Globus pallidus (tissue), 1 donor: ENCODE measurements at places on chromosomes 11 and 22.

- DNase-seq = no peak
These were observed 173.9 kb downstream of the DDX10 start for GRCh38 chr11:108838792-108839105.

GRCh38 chr11:27162237-27162636 is 121.6 kb downstream of the BBOX1 start:
- no peak for DNase-seq

- DNase-seq = no peak
These were observed 103.1 kb upstream of the PITPNB start for GRCh38 chr22:28021998-28022660.

DNA sequence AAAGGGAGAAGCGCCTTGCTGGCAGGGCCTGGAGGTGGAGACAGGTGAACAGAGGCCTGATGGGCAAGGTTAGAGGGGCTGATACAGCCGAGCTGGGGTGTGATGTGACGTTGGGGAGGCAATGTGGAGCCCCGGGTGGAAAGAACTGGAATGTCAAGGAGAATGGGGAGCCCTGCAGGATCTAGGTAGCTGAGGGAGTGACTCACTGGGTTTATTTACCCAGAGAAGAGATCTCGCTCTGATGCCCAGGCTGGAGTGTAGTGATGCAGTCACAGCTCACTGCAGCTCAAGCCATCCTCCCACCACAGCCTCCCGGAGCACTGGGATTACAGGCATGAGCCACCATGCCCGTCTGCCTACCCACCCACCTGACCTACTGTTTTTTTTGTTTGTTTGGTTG is 1.9 kb upstream of the CYB5R3 start:
- no peak for DNase-seq

DNA sequence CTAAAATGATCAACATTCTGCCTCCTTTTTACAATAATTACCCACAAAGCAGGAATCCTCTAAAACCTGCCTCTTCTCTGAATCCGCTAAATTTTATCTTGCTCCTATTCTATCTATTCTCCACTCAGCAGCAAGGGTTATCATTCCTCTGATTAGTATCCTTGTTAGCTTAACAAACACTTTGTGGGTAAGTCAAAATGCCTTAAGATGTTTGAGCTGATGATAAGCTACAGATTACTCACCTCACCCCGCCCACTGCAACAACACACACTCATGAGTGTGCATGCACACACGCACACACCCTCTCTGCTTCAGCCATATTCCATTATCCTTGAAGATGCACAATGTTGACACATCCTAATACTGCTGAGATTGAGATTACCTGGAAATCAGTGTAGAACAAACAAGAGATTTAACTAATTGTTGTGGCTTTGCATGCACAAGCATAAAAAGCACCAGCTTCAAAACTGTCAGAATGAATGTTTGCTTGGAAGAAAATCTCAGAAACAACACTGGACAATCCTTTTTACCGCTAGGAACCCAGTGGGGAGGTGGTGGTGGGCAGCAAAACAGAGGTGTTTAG is 130.9 kb downstream of the BBOX1 start:
- no peak for DNase-seq

DNA sequence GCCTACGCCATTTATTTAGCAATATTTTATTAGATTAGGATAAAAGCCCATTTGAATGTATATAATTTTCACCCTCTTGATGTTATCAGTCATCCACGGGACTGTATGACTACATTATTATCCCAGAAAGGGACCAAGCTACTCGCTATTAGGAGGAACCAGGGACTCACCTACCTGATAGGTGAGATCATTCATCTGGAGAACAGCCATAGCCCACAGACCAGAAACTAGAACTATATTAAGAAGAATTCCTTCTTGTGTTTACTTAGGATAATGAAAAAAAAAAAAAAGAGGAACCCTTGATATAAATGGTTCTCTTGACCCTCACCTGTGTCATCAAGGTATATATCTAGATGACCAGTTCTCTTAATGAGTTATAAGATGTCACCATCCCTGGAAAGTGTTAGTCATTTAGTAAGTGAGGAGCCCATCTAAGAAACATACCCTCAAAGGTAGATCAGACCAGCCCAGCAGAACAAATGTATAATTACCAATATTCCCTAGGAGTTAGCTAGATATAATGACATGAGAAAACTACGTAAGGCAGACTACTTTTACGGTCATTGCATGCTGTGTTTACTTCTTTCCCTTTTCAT is 8.0 kb downstream of the SIK3 start:
- DNase-seq = no peak

DNA sequence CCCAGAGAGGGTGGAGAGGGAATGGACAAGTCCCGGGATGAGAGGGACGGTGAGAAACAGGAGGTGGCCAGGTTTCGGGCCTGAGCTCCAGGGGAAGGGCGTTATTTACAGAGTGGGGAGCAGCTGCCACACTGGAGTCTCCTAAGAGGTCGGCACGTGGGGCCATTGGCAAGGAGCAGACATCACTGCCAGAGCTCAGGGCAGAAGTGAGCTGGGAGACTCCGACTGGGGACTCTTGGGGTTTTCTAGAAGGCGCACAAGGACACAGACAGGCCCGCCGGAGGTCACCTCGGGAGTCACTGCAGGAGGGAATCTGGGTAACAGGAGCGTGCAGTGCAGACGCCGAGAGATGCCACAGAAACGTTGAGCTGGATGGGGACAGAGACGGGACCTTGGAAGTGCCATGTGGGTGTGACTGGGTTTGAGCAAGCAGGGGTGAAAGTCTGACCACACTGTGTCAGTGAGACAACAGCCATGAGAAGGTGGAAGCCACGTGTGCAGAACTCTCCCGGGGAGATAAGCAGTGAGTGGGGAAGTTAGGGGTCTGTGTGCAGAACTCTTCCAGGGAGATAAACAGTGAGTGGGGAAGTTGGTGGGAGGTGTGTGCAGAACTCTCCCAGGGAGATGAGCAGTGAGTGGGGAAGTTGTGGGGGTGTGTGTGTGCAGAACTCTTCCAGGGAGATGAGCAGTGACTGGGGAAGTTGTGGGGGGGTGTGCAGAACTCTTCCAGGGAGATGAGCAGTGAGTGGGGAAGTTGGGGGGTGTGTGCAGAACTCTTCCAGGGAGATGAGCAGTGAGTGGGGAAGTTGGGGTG is 187.5 kb downstream of the SHANK2 start:
- no peak for DNase-seq

DNA sequence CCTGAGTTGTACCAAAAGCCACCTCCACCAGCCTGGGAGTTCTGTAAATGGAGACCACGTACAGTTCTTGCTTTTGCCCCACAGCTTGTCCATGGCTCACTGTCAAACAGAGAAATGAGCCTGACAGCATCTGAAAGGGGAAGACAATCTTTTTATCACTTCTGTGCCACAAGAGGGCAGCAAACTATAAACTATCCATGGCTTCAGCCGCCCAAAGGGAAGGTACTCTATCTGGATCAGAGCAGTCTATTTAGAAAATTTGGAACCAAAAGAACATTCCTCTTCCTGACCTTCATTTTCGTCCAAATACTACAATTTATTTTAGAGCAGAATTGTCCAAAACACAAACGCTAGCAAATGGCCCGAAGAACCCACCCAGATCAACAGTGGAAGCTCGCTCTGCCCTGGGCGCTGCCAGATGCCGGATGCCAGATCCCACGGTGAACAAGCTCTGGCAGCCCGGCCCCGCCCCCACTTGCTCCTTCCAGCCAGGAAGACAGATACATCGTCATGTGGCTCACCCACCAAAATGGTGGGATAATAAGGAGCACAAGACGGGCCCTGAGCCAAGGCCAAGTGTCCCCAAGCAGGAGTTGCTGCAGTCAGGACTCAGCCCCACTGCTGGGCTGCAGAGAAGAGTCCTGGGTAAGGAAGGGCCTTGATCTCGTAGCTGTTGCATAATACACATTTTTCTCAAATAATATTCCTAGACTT is 23.9 kb upstream of the SCGB1A1 start:
- peak; percentile 89 for DNase-seq

- peak; percentile 37 for DNase-seq
These were observed 79.1 kb upstream of the LMO2 start for GRCh38 chr11:33970984-33971466.

DNA sequence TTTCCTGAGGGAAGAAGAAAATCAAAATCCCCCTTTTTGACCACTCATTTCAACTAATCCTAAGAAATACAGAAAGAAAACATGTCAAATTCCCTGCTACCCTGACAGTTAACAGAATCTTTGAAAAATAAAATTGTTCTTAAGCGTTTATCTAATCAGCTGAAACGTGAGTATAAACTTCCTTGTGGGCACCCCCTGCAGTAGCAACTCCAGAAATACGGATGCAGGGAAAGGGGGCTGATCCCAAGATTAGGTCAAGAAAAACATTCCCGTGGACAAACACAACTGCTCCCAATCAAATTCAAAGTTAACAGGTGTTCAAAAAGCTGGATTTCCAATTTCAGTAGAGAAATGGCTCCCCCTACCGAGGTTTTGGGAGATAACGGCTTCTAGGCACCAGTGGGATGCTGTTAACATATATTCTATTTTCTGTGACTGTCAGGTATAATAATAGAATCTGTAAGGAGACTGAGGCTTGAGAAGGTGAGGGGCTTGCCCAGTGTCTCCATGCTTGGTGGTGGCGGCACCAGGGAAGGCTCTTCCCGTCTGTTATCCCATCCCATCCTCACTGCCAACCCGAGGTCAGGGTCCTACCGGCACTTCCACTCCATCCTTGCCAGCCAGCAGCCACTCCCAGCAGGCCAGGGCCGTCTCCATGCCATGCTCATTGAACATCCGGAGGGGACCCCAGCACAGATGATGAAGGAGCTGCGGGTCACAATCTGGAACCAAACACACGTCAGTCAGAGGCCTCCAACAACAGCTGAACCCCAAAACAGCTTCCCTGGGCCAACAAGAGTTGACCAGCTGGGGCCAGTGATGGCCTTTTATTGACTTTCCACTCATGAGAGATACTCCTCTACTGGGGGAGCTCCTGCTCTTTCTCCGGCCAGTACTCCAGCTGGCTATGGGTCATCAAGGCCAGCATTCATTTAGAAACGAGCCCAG is 32.0 kb upstream of the SERPIND1 start:
- DNase-seq = peak; percentile 19

DNA sequence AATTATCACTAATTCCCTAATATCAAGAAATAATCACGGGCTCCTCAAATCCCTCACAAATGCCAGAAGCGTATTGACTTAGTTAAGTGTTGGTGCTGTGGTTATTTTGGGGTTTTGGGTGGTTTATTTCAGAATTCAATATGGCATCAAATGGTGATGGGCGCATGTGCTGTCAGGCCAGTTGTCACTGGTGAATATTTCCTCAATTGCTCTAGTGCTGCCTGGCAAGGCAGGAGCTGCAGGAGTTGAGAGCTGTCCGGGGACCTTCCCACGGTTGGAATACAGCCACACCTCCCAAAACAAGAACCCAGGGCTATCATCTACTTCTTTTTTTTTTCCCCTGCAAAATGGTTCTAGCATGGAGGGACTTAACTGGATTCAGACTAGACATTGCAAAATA is 10.3 kb downstream of the IGLL5 start:
- DNase-seq = no peak

- no peak for DNase-seq
These were observed 53.2 kb upstream of the CRTAM start for GRCh38 chr11:122785031-122785541.

GRCh38 chr11:17150521-17150920 is 57.3 kb downstream of the PIK3C2A start:
- DNase-seq = peak; percentile 27

DNA sequence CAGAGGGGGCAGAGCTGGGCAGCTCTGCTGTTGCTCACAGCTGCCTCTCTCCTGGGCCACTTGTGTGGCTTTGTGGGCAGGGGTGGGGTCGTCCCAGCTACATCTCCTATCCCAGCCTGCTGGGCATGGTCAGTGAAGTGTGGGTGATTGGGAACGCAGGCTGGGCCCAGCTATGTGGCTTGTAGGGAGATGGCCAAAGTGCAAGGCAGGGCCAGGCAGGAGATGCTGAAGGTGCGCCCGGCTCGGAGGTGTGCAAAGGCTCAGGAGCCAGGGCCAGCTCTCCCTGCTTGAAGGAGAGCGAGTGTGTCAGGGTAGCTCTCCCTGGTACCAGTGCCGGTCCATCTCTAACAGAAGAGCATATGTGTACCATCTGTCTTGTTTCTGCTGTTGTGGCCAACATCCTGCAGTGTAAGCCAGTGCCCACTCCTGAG is 8.4 kb upstream of the RANBP1 start:
- DNase-seq = no peak

- DNase-seq = no peak
These were observed 207.2 kb upstream of the CTSC start for GRCh38 chr11:88544656-88545280.

GRCh38 chr11:130775306-130776060 is 140.8 kb downstream of the SNX19 start:
- no peak for DNase-seq

DNA sequence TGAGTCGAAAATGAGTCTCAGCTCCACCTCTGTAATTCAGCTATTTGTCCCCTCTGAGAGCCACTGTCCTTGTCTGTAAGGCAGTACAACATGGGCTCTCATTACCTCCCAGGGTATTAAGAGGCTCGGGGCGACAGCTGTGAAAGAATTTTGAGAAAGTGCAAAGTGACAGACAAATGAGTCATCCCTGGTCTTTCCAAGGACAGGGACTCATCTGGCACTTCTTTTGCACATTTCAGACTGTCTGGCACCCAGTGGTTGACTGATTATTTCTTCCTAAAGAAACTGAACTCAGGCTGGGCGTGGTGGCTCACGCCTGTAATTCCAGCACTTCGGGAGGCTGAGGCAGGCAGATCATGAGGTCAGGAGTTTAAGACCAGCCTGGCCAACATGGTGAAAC is 62.1 kb upstream of the ARFGAP3 start:
- no peak for DNase-seq

- no peak for DNase-seq
These were observed 45.6 kb downstream of the IGSF9B start for GRCh38 chr11:133911171-133911570.

GRCh38 chr11:125262830-125263218 is 98.3 kb downstream of the PKNOX2 start:
- peak; percentile 48 for DNase-seq

DNA sequence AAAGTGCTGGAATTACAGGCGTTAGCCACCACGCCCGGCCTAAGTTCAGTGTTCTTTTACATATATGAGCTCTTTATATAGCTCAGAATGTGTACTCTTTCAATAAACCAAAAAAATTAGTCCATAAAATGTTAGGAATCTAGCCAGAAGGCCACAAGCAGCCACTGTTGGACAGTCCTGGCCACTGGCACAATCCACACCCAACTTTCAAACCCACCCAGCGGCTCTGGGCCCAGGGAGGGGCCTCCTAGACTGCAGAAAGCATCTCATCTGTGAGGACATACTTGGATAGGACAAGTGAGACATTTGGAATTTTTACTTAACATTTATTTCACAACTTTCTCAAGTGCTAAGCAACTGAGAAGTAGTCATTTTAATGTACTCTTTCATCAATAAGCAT is 6.4 kb downstream of the PACSIN2 start:
- no peak for DNase-seq

DNA sequence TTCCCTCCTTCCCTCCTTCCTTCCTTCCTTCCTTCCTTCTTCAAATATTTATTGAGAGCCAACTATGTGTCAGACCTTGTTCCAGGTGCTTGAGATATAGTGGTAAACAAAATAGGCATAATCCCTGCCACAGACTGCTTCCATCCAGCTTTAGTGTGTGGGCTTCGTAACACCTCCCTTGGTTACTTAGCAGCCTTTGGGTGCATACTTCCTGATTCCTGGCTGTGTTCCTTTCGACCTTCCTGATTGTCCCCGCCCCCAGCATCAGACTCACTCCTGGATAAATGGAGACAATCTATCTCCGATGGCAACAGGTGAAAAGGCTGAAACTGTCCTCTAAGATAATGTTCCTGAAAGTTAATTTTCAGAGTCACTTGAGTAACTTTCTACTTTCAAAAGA is 13.5 kb downstream of the CCDC81 start:
- DNase-seq = no peak
